WTC11 (cell line): ENCODE measurements at places on chromosomes 16 and 17. TPM values are rescaled to one million over a fixed set of nuclear protein-coding genes. Genes with fewer than 3 reads are reported as not detected.

FBXL19 gene
- 79.0 to 84.9 TPM (median 84.3 TPM) in 3 replicates for total RNA-seq

RAMP2 gene
- 10.9 to 13.1 TPM (median 11.6 TPM) in 3 replicates for total RNA-seq

AANAT gene
- 0.17 to 0.57 TPM in 2 of 3 replicates, not detected in the other for total RNA-seq

NXPH3 gene
- total RNA-seq, result 2.3 to 3.4 TPM (median 2.4 TPM) in 3 replicates

ARL4D gene
- total RNA-seq, result 11.9 to 13.4 TPM (median 13.0 TPM) in 3 replicates

KRT27 gene
- not detected in 3 replicates for total RNA-seq

EVPLL gene
- not detected in 3 replicates for total RNA-seq

CCL22 gene
- 0.35 to 0.60 TPM (median 0.44 TPM) in 3 replicates for total RNA-seq

CCDC154 gene
- total RNA-seq, result 0.46 to 1.2 TPM (median 1.1 TPM) in 3 replicates

MIS12 gene
- 22.6 to 25.5 TPM (median 24.8 TPM) in 3 replicates for total RNA-seq

DNA sequence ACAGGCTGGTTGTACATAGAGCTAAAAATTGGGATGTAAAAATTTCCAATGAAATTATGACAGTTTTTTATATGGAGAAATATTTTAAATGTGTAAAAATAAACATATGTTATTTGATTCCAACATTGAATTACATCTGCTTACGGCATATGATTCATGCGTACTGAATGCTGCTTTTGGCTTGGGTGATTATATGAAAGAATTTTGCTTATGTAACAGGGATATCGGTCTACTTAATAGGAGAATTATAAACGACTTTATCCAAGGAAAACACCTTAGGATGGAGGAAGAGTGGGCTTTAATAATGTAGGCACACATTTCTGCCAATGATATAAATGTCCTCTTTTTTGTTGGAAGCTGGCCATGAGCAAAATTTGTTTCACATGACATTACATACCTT is 197.3 kb upstream of the GOT2 start:
- no peak for DNase-seq

- peak; percentile 19 for DNase-seq
Measured at GRCh38 chr17:61285526-61286320, 113.9 kb upstream of the TBX2 start.

GRCh38 chr17:78173097-78173715 is 4.8 kb downstream of the SYNGR2 start:
- no peak for DNase-seq

- no peak for DNase-seq
Measured at GRCh38 chr16:12064291-12064690, 87.8 kb downstream of the SNX29 start.

- no peak for DNase-seq
Measured at GRCh38 chr17:20059728-20060188, 50.6 kb downstream of the SPECC1 start.

- no peak for DNase-seq
Measured at GRCh38 chr16:84214451-84215066, 23.6 kb downstream of the ADAD2 start.

DNA sequence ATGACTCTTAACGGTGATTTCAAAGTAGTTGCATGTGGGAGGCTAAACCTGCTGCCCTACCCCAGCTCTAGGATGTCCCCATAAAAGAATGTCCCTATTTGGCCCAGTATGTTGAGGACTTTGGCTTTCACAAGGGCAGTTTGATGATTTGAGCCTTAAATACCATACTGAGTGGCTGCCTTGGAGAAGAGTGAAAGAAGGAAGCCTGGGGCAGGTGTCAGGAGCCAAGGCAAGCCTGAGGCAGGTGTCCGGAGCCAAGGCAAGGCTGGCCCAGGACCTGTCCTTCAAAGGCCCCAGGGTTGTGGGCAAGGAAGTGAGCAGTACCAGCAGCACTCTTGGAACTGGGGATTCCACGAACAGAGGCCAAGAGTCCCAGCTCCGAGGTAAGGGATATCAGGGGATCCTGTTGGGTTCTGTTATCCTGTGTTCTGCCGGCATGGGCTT is 18.6 kb downstream of the ST6GALNAC2 start:
- DNase-seq, result no peak

- DNase-seq, result peak; percentile 82
Measured at GRCh38 chr16:87062569-87063442, 254.4 kb downstream of the C16orf95 start.

DNA sequence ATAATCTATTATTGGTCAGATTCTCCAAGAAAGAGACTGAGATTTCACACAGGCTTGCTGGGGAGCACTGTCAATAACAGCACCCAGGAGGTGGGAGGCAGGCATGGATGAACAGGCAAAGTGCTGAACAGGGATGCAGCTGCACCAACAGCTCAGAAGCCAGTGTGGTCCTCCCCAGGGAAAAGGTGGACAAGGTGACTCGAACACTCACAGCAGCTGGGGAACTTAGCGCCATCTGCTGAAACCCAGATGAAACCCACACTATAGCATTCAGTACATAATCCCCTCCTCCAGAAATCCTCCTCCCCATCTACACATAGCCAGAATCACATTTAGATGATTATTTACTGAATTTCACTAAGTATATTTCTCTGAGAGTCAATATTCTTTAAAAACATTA is 255.2 kb upstream of the WSB1 start:
- DNase-seq, result no peak

DNA sequence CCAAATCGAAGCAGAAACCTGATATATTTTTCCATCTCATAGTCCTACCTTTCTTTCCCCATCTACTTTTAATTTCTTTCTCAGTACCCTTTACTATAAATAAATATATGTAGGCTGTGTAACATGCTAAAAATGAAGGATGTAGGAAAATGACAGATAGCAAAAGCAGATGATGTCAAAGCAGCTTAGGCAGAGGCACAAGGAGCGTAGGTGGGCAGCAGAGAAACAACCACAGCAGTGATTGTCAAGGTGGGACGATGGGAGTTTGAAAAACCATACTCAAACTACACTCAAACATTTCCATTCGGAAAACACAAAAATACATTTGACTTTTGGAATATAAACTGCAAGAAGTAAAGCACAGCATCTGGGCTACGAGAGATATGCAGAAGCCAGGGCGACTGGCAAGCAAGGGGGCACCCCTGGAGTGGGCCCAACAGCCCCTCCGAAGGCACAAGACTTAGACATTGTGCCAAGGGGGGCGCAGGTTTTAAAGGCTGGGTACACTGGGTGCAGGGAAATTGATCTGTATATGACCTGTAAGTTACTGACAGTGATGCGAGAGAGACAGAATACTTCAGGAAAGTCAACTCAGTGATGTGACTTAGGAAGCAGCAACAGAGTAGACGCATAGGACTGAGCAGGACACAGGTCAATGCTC is 31.1 kb downstream of the SNN start:
- no peak for DNase-seq

DNA sequence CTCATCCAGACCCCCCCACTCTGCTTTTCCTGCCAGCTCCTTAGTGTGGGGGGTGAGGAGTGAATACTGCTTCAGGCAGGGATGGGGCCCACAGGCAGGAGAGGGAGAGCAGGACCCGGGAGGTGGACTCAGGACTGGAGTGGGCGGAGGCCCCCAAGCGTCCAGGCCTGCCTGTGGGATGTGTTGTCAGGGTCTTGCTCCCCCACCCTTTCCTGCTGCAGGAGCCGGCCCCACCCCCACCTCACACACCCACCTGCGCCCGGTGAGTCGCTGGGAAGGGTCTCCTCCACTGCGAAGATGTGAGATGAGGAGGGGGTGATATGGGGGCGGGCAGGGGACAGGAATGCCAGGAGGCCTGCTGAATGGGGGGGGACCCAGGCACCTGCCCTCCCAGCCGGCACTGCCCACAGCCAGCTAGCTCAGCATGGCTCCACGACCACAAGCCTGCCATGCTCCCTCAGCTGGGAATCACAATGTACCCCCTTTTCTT is 1.1 kb downstream of the FAM171A2 start:
- no peak for DNase-seq

GRCh38 chr17:44024271-44024663 is 9.5 kb upstream of the TMEM101 start:
- DNase-seq, result no peak

- DNase-seq, result no peak
Measured at GRCh38 chr17:39196241-39196807, 1.1 kb downstream of the CACNB1 start.

GRCh38 chr16:88758944-88759244 is 26.1 kb downstream of the PIEZO1 start:
- DNase-seq, result no peak

DNA sequence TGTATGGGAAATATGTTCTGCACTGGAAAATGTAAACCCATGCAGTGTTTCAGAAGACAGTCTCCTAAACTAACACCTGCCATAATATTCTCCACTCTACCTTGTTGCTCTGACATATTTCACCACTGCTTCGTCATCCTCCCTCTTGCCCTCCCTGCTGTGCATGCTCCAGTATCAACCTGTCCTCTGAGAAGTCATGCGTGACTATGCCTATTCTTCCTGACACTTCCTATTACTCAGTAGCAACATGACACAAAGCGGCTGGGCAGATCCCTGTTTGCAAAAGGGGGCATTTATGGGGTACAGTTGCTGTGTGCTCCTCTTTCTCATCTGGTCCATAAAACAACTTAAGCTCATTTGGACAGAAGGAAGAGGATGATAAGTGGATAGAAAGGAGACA is 805.6 kb upstream of the EEF2KMT start:
- DNase-seq, result no peak

DNA sequence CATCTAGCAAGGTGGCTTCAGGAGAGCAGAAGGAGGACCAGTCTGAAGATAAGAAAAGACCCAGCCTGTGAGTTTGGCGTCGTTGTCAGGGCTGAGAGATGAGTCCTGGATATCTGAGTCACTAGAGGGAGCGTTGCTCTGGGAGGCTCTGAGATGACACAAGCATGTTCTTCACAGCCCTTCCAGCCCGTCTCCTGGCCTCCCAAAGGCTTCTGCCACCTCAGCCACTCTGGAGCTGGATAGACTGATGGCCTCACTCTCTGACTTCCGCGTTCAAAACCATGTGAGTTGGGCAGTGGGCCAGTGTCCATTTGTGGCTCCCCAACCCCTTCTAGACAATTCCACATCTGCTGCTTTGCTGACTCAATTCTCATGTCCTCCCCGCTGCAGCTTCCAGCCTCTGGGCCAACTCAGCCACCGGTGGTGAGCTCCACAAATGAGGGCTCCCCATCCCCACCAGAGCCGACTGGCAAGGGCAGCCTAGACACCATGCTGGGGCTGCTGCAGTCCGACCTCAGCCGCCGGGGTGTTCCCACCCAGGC is 2.3 kb downstream of the TGFB1I1 start:
- no peak for DNase-seq

GRCh38 chr17:57601143-57601735 is 143.9 kb downstream of the CCDC182 start:
- DNase-seq, result no peak

GRCh38 chr17:73625006-73625405 is 19.2 kb downstream of the SDK2 start:
- DNase-seq, result no peak

DNA sequence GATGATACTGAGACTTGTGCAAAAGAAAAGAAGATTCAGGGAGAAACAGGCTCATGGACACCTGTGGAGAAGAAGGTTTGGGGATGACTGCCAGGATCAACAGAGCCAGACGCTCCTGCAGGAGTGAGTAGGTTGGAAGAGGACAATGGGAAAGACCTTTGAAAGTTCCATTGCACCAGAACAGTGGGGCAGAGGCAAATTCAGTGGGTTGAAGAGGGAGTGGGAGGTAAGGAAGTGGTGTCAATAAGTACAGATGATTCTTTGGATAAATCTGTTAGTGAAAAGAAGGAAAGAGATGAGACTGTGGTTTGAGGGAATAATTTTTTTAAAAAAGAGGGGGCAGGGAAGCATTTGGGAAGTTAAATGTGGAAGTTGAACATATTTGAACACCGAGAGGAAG is 212.8 kb downstream of the SOX9 start:
- no peak for DNase-seq

DNA sequence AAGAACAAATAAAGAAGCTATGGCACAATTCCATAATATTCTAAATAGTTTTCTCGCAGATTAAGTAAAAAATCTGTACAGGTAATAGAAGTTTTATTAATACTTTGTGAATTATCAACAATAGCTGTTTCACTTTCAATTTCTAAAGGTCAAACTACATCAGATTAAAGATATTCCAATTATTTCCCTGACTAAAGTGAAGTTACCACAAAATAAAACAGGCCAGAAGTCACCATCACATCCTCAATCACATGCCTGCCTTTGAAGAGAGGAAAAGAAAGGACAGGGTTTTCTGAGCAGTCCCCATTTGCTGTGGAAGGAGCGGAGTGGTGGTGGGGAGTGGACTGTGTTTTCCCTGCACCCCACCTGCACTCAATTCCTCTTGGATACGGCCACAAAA is 11.1 kb downstream of the ITFG1 start:
- DNase-seq, result no peak

GRCh38 chr16:4957420-4957719 is 760 bp upstream of the SEC14L5 start:
- no peak for DNase-seq

DNA sequence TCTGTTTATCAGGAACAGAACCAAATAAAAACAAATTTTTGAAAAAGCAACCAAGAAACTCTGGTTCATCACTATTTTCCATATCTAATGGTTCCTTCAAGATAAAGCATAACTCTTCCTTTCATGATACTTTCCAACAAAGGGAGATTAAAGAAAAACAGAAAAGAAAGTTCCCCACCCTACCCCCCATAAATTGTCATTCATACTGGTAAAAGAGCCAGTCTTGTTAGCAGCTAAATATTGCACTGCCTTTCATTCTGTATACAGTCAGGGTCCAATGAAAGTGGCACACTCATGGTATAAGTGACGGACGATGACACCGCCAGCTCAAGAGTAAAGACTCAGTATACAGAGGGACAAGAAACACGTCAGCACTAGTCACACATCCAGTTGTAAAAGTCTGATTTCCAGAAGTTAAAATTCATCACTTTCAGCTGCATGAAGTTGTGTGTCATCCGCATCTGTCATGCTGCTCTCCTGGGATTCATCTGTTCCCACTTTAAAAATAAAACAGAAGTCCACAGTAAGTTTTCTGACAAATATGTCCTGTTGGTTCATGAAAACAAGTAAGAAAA is 68.5 kb downstream of the CDC27 start:
- no peak for DNase-seq
